COR-L47 (cell line): ENCODE measurements at places on chromosomes 4 and X.

DNA sequence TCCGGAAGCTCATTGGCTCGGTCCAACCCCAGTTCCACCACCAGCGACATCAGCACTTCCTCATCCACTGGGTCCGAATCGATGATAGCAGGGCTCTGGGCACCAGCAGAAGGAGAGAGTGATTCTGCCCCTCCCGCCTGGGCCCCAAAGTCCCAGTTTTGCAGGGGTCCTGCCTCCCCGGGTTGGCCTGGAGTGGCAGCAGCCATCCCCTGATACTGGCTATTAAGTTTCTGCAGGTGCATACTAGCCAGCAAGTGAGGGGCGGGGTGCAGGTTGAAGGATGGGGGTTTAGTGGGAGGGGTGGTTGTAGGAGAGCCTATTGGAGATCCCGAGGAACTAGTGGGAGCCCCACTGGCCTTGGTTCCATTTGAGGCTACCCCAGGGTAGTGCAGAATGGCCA, 3.9 kb downstream of the CITED1 start:
- no peak for DNase-seq

- DNase-seq = peak; percentile 2
These were observed 512.5 kb upstream of the SLIT2 start for GRCh38 chr4:19739101-19739651.

GRCh38 chrX:17017134-17017533, 70.7 kb downstream of the REPS2 start:
- DNase-seq = no peak

GRCh38 chr4:123952530-123953274, 556.1 kb downstream of the SPRY1 start:
- DNase-seq = no peak

- DNase-seq = no peak
These were observed 130.4 kb upstream of the PAK3 start for GRCh38 chrX:110965409-110966090.

GRCh38 chr4:19694812-19695211, 556.9 kb upstream of the SLIT2 start:
- DNase-seq = no peak

- DNase-seq = peak; percentile 28
These were observed 189.9 kb upstream of the NWD2 start for GRCh38 chr4:37054531-37055077.

DNA sequence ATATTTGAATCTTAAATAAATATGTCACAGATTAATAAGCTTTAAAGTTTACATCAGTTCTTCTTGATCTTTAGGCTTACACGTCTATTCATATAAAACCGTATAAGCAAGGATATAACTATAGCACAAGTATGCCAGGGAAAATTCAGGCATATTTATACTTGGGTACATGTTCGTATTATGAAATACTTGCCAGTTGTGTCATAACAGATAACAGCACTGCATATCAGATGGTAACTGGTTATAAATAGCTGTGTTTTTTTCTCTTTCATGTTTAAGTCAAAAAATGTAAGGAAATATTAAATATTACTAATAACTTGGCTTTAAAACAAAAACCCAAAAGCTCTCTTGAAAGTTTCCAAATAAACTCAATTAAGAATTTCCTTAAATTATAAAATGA, 17.5 kb downstream of the BRWD3 start:
- no peak for DNase-seq

DNA sequence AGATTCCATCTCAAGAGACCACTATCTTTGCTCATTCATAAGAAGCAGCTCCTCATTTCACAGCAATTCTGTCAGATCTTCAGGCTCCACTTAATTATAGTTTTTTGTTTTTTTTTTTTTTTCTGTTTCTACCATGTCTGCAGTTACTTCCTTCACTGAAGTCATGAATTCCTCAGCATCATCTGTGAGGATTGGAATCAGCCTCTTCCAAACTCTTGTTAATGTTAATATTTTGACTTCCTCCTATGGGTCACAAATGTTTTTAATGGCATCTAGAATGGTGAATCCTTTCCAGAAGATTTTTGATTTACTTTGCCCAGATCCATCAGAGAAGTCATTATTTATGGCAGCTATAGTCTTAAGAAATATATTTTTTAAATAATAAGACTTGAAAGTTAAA, 53.1 kb downstream of the BMP2K start:
- no peak for DNase-seq

- DNase-seq = no peak
These were observed 21.5 kb downstream of the CCSER1 start for GRCh38 chr4:90148574-90149148.
